ENCODE measurements at places on chromosomes 16 and 17.
A peak's percentile ranks its signal among the peaks of the same experiment; 100 is the strongest.

- DNase-seq = no peak
These were observed 8.2 kb downstream of the SLC6A2 start for GRCh38 chr16:55663765-55664677.

GRCh38 chr17:42598905-42599304 lies 10.3 kb downstream of the RETREG3 start:
- no peak for DNase-seq

DNA sequence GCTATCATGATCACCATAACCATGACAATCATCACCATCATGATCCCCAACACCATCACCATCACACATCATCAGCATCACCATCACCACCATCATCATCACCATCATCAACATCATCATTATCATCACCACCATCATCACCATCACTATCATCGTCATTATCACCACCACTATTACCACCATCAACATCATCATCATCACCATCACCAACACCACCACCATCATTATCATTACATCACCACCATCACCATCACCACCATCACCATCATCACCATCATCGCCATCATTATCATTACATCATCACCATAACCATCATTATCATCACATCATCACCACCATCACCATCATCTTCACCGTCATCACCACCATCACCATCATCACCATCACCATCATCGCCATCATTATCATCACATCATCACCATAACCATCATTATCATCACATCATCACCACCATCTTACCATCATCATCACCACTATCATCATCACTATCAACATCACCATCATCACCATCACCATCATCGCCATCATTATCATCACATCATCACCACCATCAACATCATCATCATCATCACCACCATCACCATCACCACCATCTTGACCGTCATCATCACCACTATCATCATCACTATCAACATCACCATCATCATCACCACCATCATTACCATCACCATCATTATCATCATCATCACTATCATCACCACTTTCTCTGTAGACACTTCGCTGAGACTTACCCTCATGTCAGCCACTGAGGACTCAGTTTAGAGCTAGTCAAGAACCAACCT lies 366.0 kb downstream of the C16orf95 start:
- DNase-seq = no peak

DNA sequence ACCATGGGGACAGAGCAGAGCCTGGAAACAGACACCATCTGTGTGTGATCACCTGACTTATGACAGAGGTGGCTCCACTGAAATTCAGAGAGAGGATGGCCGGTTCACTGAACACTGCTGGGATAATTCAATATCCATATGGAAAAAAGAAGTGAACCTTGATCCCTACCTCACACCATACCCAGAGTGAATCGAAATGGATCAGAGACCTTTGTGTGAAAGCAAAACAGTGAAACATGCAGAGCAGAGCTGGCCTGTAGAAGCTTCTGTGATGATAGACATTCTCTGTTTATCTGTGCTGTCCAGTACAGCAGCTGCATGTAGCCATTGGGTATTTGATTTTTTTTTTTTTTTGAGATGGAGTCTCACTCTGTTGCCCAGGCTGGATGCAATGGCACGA lies 20.3 kb downstream of the ADCY7 start:
- no peak for DNase-seq

- DNase-seq = no peak
These were observed 14.6 kb downstream of the ADCY9 start for GRCh38 chr16:4101421-4102219.

GRCh38 chr17:77828749-77829539 lies 129.6 kb upstream of the TNRC6C start:
- no peak for DNase-seq

- no peak for DNase-seq
These were observed 61.6 kb downstream of the TIMM22 start for GRCh38 chr17:1058423-1059130.

DNA sequence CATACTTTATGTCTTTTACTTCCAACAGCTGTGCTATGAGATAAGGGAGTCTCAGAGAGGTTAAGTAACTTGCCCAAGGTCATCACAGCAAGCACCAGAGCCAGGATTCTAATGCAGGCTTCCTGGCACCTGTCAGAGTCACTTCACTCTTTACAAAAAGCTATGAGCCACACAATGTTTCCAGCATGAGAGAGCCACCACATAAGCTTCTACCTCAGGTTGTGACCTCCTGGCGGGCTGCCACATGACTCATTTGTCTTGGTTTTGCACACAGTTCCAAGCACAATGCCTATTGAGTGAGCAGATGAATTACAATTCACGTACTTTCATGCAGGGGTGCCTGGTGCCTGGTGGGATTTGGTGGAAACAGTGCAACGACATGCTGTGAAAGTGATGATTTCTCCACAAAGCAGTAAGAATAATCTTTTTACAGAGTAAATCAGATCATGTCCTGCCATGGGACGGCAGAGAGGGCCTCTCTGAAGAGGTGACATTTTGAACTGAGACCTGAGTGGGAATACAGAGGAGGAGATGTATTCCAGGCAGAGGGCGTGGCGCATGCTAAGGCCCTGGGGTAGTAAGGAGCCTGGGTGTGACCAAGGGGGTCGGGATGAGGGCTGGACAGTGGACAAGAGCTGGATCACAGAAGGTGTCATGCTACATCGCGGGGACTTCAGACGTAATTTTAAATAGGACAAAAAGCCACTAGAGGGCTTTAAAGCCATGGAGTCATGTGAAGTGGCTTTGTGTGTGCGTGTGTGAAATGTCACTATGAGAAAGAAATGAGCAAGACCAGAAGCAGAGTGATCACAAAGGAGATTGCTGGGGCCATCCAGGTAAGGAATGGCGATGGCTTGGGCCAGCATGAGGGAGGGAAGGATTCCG lies 53.4 kb downstream of the CACNG3 start:
- no peak for DNase-seq

DNA sequence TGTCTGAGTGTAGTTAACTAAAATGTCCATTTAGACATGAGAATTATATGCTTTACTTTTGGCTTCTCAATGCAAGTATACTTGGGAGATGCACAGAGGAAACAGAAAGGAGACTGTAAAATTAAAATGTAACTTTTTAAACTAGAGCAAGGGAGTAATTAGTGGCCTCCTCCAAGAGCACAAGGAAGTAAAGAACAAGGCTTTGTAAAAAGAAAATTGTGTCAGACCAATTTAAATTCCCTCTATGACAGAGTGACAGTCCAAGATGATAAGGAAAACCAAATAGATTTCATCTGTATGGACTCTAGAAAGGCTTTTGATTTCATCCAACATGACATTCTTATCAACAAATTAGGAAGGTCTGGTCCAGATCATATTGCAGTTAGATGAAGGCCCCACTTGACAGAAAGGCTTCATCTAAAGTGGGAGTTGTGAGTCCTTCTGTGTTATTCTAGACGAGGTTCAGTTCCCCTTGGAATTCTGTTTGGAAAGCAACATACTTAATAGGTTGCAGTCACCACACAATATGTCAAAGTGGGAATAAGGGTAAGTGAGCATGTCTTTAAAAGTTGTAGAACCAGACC lies 6.5 kb upstream of the CAPNS2 start:
- no peak for DNase-seq

DNA sequence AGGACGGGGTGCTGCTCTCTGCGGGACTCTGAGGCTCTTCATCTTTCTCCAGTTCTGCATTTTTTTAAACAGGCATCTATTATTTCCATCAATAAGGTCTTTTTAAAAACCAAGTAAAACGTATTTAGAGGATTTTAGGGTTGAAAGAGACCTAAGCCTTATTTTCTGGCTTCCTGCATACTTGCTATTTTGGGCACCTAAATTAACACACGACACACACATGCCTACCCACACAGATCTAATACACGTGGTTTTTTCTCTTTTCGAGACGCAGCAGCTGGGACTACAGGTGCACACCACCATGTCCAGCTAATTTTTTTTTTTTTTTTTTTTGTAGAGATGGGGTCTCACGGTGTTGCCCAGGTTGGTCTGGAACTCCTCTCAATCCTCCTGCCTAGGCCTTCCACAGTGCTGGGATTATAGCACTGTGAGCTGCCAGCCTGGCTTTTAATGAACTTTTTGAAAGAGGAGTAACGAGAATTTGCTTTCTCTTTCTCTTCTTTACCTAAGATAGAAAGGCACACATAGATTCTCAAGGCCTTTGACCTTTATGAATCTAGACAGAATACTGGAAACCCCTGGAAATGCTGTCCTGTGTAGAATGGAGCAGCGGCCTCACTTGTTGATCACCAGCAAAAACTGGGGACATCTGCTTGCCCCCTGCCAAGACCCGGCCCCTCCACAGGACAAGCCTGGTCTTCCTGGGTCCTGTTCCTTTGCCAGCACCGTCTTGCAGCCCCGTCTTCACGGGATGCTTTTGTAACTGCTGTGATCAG lies 13.8 kb downstream of the DNAAF8 start:
- DNase-seq = no peak

GRCh38 chr16:12682432-12683165 lies 121.1 kb downstream of the CPPED1 start:
- no peak for DNase-seq

- peak; percentile 82 for DNase-seq
These were observed 26.1 kb downstream of the MRPS23 start for GRCh38 chr17:57823469-57824401.

DNA sequence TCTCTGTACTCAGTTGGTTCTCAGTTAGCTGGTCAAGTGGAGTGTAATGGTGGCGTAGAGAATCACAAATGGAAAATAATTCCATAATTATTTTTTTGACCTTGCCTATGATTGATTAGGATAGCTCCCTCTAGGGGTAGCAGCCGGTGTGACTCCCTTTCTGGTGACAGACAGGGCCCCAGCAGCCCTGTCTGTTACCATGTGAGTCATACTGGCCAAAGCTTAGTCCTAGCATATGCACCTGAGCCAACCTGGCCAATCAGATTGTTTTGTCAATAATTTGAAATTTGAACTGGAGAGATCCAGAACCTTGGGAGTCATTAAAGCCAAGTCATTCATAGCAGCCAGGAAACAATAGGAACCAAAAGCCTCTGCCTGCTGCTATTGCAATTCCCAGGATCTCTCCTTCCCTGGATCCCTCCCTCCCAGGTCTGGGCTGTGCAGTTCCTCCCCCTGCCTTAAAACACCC lies 5.6 kb downstream of the PNPO start:
- peak; percentile 70 for DNase-seq

GRCh38 chr17:46125831-46126230 lies 67.4 kb downstream of the KANSL1 start:
- DNase-seq = peak; percentile 39

DNA sequence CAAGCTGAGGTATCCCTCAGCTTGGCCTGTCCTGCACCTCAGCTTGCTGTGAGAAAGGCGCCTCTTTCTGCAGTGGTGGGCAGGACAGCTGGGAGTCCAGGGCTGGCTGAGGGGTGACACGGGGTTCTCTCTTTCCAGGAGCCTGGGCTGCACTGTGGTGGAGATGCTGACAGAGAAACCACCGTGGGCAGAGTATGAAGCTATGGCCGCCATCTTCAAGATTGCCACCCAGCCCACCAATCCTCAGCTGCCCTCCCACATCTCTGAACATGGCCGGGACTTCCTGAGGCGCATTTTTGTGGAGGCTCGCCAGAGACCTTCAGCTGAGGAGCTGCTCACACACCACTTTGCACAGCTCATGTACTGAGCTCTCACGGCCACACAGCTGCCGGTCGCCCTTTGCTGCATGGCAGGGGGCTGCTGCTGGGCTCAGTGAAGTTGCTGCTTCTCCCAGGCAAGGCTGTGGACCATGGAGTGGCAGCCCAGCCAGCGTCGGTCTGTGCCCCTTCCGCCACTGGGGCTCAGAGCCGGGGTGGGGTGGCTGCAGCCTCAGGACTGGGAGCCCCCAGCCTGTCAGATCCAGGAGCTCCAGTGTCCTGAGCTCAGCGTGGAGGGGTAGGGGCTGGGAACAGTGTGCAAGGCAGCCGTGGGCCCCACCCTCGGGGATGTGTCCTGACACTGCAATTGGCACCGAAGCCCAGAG lies 6.4 kb downstream of the LIMD2 start:
- DNase-seq = no peak

DNA sequence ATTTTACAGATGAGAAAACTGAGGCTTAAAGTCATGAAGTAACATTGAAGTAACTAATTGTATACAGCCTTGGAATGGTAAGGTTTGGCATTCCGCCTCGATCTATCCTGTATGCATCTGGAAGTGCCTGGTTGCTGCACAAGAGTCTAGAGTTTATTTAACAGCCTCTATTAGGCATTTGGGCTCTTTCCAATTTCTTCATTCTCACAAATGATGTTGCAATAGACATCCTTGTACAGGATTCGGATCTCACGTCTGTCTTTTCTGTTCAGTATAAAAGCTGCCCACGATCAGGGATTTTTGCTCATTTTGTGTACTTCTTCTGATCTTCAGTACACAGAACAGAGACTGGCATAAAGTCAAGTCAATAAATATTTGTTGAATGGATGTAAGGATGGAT lies 100.5 kb downstream of the AIPL1 start:
- no peak for DNase-seq

GRCh38 chr17:48484256-48484655 lies 46.6 kb downstream of the HOXB1 start:
- peak; percentile 51 for DNase-seq

DNA sequence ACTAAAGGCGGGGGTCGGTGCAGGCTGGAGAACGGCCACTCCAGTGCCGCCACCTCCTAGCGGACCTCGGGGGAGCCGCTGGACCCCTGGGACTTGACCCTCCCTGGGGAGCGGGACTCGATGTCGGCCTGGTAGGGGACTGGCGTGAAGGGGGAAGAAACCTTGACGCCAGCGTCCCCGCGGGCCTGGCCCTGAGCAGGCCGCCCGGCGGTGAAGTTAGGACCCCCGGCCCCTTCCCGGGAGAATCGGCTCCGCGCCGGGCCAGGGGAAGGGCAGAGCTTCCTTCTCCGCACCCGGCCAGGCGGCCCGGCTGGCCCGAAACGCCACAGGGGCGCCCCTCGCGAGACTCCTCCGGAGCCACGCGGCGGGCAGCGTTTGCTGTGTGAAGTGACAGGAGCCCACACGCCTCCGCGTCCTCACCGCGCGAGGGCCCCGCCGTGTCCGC lies 389 bp downstream of the DUS1L start:
- no peak for DNase-seq

GRCh38 chr17:79651761-79652160 lies 40.9 kb upstream of the RBFOX3 start:
- no peak for DNase-seq

DNA sequence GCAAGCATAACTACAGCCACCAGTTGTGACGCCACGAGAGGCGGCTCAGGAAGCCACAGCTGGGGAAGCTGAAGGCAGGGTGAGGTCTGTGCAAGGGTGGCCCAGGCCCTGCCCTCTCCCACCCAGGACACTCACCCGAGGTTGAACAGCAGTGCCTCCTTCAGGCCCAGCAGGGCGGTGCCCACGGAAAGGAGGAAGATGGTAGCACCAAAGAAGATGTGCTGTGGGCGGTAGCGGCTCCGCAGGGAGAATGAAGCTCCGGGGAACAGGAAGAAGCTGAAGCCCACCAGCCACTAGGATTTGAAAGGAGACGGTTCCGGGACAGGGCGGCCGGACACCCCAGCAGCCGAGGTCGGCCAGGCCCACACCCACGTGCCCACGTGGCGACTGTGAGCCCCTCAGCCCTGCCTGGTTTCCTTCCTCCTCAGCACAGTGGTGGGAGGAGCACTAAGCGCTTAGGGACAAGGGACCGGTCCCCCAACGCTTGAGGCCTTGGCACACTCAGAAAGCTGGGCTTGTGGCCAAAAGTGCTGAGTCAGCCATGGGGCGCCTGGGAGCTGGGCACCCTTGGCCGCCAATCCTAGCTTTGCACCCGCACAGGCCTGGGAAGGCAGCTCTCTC lies 11.0 kb downstream of the CYB561 start:
- DNase-seq = peak; percentile 25

GRCh38 chr17:82835122-82835521 lies 4.7 kb downstream of the ZNF750 start:
- no peak for DNase-seq

- no peak for DNase-seq
These were observed 7.6 kb upstream of the CD300A start for GRCh38 chr17:74458835-74459234.

Measured in NCI-H226 (cell line).